Hematopoietic multipotent progenitor cell treated with erythropoietin and hydrocortisone succinate and interleukin-3 and kit ligand, for 4 days (in vitro differentiated cells): ENCODE measurements at places on chromosomes 1 and 21.

DNA sequence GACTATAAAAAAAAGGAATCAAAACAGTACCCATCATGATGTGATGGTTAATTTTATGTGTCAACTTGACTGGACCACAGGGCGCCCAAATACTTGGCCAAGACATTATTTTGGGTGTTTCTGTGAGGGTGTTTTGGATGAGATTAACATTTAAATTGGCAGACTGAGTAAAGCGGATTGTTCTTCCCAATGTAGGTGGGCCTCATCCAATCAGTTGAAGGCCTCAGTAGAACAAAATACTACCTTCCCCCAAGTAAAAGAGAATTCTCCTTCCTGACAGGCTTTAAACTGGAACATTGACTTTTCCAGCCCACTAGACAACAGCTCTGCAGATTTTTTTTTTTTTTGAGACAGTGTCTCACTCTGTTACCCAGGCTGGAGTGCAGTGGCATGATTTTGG is 10.7 kb downstream of the RAB29 start:
- DNase-seq, result no peak

GRCh38 chr1:247528812-247529474 is 7.3 kb downstream of the OR2C3 start:
- no peak for DNase-seq

GRCh38 chr1:231162297-231162969 is 575 bp downstream of the TRIM67 start:
- peak; percentile 57 for DNase-seq

DNA sequence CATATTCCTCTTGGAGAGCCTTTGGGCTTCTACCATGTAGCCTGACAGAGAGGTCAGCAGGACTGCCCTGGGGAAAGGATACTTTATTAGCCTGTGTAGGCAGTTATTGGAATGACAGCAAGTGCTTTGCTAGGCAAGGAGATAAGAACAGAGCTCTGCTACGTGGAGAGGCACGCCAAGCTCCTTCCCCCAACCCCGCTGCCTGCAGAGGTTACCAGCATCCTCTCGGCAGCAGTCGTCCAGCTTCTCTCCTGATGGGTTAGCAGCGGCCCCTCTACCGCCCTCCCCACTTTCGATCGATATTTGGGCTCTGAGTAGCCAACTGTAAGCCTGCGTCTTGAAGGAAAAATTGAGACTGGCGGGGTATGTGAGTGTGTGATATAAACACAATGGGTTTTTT is 122.3 kb downstream of the DHRS3 start:
- no peak for DNase-seq

DNA sequence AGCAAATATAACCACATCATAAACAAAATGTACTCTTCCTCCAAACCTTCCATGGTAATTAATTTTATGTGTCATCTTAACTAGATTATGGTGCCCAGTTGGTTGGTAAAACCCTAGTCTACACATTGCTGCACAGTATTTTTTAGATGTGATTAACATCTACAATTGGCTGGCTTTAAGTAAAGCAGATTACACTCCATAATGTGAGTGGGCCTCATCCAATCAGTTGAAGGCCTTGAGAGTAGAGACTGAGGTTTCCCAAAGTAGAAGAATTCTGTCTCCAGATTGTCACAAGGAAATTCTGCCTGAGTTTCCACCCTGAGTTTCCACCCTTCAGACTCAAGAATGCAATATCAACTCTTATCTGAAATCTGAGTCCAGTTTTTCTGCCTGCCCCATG is 128.4 kb upstream of the USP25 start:
- DNase-seq, result no peak

DNA sequence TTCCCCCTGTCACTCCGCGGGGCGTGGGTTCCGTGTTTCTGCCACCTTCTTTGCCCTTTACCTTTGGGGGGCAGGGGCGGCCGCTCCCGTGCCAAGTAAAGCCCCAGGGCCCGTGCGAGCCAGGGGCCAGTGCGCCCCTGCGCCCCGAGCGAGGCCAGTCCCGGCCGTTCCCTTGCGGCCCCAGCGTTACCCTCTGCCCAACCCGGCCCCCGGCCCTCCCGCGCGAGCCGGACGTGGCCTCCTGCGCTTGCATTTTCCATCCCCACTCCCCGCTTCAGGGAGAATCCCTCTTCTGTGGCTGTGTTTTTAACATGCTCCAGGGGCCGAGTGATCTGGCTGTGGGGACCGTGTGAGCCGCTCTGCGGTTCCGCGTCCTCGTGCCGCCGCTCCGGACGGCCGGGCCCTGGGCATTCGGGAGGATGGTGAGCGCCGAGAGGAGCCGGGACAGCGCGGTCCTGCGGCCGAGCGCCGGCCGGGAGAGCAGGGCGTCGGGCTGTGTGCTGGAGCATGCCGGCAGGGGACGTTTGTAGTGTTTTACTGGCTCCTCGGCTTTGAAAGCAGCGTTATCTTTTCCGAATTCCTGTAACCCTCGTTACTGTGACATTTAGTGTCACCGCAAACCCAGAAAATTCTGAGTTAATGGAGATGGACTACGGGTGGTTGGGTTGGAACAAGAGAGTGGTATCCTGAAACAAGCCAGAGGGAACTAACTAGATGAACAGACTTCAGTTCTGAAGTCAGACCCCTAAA is 1.0 kb downstream of the GALNT2 start:
- peak; percentile 63 for DNase-seq

DNA sequence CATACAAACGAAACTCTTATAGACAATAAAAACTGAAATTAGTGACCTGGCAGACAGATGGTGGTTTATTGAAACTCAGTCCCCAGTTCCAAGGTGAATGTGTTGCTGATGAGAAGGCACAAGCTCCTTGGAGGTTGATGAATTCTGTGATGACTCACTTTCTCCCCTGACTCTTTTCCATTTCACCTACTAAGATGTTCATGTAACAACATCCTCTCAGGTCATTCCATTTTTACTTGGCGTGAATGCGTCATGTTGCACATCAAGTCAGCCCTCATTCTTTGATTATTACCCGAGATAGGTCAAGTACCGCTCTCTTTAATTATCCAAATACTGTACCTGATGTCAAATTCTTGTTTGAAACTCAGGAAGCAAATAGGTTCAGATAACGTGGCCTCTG is 10.1 kb upstream of the IL10RB start:
- no peak for DNase-seq

DNA sequence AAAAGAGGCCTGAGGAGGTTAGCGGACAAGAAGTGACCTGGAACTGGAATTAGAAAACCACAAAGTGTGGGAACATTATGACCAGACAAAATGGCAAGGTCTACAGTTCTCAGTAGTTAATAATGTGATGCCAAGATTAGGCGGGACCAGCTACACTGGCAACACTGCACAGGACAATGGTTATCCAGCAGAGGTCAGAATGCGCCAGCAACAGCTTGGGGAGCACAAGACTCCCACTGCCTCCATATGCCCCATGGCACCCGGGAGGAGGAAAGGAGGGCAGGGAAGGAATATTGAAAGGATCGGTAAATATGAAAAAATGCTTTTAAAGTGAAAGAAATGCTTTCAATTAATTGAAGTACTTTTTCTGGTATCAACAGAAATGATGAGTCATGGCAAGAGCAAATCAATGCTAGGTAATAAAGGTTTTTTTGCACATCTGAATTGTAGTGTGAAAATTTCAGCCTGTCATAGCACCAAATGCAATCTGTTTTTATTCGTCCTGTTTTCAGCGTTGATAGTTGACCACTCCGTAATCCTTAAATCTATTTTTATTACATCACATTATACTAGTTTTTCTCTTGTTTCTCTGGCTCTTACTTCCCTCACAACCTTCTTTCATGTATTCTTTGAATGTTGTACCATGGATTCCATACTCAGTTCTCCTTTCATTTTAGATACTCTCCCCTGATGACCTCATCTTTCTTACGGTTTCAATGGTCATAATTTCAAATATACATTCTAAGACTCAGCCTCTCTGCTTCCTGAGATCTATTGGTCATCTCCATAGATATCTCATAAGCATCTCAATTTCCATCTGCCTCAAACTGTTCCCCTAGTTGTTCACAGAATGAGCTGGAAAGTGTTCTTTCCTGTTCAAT is 30.7 kb downstream of the VCAM1 start:
- DNase-seq, result peak; percentile 18

DNA sequence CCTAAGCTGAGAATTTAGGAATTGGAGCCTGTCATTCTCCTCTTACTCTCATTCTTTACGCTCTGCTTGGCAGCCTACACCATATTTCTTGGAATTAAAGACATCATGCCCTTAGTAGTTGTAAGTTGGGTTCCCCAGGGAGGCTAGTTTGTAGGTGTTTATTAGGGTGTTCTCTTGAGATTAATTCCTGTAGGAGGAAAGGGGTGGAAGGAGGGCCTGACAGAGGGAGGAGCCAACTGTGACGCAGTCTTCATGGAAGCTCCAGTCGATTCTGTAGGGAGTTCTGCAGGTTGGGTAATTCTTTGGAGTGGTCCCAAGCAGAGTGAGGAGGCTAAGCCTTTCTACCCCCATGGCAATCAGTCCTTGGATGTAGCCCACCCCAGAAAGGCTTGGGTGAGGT is 111.4 kb downstream of the HHAT start:
- no peak for DNase-seq

GRCh38 chr1:173341307-173341706 is 134.2 kb upstream of the TNFSF4 start:
- DNase-seq, result no peak

GRCh38 chr1:67708606-67709005 is 23.6 kb downstream of the GADD45A start:
- no peak for DNase-seq

GRCh38 chr1:201460814-201461644 is 8.0 kb downstream of the PHLDA3 start:
- DNase-seq, result no peak

- DNase-seq, result no peak
These were observed 47.9 kb upstream of the VCAM1 start for GRCh38 chr1:100671601-100672000.

GRCh38 chr1:167312871-167313270 is 92.2 kb downstream of the POU2F1 start:
- DNase-seq, result peak; percentile 31

- no peak for DNase-seq
These were observed 42.7 kb upstream of the DHCR24 start for GRCh38 chr1:54929700-54930099.

GRCh38 chr21:37248298-37248697 is 18.8 kb downstream of the VPS26C start:
- no peak for DNase-seq

DNA sequence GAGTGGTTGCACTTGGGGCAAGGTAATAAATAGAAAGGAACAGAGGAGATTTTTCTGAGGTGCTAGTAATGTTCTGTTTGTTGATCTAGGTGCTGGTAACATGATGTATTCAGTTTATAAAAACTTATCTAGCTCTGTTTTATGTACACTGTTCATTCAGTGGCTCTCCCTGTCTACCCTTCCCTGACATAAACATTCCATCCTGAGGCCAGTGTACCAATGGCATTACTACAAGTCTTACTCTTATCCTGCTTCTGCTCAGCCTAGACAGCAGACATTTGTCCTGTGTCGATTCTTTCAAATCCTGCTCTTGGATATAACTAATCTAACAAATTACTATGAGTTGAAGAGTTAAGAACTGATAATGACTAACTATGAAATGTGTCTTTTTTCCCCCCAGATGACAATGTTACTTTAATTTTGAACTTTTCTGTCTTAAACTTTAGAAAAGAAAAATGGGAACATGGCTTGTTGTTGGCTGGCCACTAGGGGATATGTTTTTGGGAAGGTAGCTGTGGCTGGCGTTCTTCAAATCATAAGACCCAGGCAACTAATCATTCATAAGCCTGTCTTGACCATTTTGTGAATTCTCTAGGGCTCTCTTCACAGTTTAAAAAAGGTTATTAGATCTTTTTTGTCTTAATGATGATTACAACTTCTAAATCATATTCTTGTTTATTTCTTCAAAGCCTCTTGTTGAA is 390.9 kb downstream of the PBX1 start:
- no peak for DNase-seq

DNA sequence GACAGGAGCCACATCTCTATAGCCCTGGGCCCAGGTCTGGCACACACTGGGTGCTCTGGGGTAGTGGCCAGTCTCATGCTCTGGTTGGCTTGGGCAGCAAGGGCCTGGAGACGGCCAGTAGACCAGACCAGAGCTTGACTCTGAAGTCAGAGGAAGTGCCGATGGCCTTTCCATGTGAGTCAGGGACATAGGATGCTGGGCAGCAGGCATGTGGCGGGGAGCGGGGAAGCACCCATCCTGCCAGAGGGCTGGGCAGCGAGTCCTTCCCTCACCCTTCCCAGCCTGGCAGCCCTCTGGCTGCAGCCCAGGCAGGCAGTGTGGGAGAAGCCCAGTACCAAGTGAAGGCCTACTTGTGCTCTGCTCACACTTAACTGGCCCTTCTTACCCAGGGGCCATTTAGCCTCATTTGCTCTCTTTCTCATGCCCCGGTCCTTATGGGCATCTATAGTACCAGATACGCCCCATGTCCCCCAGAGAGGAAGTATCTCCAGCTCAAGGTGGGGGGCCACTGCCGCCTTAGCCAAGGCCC is 3.3 kb downstream of the GPR153 start:
- no peak for DNase-seq

DNA sequence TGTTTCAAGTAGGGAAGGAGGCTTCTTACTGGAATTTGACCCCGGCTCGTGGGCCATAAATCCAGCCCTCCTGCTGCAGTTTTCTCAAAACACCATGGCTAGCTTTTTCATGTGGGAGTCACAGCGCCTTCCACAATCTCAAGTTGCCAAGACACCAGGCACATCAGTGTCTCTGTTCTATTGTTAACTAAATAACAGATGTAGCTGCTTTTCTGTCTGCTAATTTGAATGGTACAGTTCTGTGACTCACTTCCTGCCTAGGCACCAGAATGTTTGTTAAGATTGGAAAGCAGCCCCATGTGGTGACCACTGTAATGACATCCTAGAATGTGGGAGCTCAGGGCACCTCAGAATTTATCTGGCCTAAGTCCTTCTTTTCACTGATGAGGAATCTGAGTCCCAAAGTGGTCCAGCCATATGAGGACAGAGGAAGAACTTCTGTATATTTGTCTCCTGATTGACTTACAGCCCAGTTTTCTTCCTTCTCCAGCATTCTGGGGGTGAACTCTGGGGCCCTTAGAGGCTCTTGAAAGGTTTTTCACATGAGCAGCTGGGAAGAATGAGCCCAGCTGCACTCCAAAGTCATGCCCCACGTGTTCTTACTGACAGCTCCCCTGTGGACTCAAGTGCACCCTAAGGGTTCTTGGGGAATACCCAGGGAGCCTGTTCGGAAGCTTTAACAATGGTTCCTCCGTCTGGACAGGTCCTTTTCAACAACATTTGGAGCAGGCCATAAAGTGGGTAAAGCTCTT is 27.5 kb downstream of the TRIM45 start:
- peak; percentile 72 for DNase-seq
